Activated T-helper 9 cell treated with anti-CD3 and anti-CD28 coated beads, Interleukin-2, amount 50 U/mL, for 16 hours (primary cell): ENCODE measurements at places on chromosomes 7 and 10.

- DNase-seq, result peak; percentile 41
Measured at GRCh38 chr7:138903186-138903820, 77.9 kb downstream of the KIAA1549 start.

GRCh38 chr7:33872870-33873269 lies 32.5 kb upstream of the BMPER start:
- DNase-seq, result no peak

GRCh38 chr10:128710098-128710797 lies 584.0 kb upstream of the MKI67 start:
- DNase-seq, result no peak

- no peak for DNase-seq
Measured at GRCh38 chr10:72886621-72887020, 6.9 kb upstream of the OIT3 start.

- DNase-seq, result no peak
Measured at GRCh38 chr7:33757563-33758165, 147.7 kb upstream of the BMPER start.

- no peak for DNase-seq
Measured at GRCh38 chr7:66047426-66047825, 28.2 kb upstream of the ASL start.

- no peak for DNase-seq
Measured at GRCh38 chr7:110373416-110373815, 717.5 kb upstream of the LRRN3 start.

DNA sequence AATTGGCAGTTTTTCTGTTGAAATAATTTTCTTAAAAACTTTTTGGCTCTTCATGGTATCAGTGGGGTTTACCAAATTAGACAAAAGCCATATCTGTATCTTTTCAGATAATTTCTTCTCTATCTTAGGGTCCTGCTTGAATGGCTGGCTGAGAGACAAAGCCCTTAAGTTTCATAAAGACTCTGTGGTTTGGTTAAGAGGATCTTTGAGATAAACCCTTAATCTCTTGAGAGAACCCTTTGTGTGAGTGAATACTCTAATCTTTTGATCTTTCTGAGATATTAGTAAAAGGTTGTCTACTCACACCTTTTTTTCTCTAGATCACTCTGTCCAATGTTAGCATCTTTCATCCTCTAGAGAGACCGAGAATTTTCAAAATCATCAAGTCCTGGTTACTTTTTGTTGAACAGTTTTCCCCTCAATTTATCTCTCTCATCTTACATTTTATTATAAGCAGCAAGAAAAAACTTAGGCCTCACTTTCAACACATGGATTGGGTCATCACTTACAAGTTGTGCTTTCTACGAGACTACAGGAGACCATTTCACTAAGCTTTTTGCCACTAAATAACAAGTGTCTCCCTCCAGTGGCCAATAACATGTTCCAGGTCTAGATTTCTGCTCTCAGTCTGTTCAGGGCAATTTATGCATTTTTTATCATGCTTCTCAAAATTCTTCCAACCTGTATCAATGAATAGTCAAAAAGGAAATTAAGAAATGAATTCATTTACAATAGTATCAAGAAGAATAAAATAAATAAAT lies 28.4 kb downstream of the DNAJC9 start:
- DNase-seq, result no peak

DNA sequence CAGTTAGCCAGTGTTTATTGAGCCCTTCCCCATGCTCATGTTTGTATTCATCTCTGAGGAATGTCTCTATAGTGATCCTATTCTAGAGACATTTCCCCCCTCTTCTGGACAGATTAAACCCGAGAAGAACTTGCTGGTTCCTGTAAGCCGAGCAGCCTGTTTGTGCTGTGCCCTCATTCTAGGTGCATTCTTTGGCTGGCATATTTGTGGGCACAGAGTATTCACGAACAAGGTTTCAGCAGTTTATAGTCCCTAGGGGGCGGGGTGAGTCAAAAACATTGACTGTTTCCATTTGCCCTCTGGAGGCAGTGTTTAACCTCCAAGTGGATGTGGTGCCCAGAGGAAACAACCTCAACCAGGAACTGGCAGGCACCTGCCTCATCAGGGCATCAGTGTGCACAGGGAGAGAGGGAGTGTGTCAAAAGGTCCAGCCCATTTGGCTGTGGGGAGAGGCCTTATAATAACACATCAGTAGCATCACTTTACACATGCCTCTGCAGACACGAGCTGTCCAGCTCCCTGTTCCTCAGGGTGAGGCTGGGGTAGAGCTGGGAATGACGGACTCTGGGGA lies 273.3 kb upstream of the LRGUK start:
- no peak for DNase-seq

DNA sequence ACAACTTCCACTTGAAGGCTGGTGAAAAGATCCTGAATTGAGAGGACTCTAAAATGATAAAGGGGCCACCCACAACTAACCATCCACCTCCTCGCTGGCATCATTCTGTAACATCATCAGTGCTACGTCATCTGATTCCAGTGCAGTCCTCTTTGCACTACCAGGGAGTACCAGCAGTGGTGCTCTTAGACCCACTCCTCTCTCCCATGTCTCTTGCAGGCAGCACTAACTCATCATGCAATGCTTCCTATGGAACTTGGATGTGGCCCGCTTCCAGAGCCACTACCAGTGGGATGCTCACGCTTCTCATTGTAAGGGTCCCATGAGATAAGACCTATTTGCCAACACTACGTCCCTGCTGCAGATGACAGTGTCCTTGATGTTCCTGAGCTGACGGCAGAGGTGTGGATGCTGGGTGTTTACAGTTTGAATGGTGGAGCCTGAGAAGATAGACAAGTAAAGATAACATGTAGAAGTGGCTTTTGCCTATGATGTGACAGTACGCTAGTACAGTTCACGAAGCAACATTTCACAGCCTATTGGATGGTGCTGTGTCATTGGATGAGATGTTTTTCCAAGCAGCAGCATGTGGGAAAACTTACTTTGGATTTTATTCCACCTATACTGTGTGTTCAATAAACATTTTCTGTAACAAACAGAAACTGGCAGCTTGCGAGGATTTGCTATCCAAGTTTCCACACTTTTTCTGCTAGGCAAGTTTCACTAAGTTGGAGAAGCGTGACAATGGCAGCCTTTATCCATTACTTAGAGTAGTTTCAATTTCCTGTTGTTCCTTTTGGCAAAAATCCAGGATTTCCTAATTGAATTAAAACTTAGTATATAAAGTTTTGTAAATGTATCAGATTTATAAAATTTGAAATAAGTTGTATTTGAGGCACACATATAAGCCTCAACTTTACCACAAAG lies 35.8 kb upstream of the COBL start:
- no peak for DNase-seq

DNA sequence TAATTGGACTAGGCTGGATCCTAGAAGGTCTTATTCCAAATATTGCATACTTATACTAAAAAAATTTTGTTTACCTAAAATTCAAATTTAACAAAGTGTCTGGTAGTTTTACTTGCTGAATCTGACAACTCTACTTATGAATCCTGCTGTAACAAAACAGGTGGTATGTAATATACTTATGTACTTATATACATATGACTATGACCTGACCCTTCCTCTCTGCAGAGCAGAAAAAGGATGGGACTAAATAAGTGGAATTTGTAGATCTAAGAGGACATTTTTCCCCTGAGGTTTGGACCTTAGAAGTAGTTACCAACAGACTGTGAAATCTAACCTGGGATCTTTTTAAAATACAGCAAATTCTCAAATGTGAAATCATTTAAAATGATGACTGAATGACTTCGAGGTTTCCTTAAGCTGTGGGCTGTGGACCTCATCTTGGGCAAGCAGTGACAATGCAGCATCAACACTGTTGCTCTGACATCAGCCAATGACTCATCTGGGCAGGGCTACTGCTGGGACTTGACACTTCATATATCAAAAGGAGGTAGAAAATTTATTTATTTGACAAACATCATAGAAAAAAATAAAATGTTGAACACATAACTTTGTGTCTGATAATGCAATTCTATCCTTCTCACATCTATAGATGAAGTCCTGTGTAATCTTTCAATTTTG lies 73.6 kb downstream of the RELN start:
- DNase-seq, result no peak

GRCh38 chr10:32038777-32039176 lies 17.4 kb downstream of the KIF5B start:
- DNase-seq, result no peak

DNA sequence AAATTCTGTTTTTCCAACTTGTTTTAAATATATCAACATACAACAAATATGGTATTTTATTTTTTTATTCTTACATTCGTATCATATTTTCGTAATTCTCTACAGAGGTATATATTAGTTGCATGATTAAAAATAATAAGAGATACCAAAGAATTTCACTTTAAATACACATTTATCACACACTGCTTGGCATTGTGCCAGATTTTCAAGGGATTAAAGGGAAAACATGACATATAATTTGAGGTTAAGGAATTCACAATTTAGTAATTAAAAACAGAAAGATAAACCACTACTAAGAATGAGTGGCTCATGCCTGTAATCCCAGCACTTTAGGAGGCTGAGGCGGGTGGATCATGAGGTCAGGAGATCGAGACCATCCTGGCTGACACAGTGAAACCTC lies 484.7 kb upstream of the SORCS1 start:
- DNase-seq, result no peak

- no peak for DNase-seq
Measured at GRCh38 chr7:5012985-5013384, 32.7 kb upstream of the RBAK start.

DNA sequence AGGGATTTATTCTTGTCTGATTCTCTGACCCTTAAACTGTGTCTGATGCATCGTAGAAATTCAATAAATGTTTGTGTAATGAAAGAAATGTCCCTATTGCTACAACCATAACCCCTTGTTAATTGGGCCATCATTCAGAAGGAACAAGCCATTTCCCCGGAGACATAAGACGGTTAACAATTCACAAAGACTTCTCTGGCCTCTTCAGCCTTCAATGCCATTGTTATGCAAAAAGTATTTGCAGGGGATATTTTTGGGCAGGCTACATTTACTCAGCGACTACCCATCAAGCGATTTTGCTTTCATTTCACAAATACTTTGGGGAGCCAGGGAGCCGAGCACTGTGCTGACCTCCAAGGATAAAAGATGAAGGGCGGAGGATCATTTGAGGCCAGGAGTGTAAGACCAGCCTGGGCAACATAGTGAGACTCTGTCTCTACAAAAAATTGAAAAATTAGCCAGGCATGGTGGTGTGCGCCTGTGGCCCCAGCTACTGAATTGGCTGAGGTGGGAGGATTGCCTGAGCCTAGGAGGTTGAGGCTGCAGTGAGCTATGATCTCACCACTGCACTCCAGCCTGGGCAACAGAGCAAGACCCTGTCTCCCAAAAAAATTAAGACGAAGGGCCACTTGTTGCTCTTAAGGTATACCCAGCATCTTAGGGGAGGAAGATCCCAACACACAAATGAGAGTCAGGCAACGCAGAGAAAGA lies 20.0 kb upstream of the SDK1 start:
- no peak for DNase-seq

DNA sequence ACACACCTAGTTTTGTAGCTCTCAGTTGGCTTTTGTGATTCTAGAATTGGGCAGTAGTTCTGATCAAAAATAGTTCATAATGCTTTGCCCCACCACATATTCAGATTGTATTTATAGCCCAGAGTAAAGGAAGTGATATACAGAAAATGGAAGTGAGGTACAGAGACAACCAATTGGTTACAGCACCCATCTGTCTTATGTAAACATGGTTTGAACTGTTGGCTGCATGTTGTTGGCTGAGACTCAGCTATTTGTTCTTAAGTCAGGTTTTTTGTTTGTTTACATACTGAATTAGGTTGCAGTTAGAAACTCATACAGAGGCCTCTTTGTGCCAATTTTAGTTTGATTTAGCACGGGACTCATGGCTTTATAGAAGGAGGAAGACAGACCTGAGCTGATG lies 158.9 kb upstream of the GPR26 start:
- DNase-seq, result no peak

- no peak for DNase-seq
Measured at GRCh38 chr7:155594163-155594732, 47.9 kb upstream of the CNPY1 start.

- no peak for DNase-seq
Measured at GRCh38 chr10:42969909-42970308, 107.0 kb upstream of the RET start.

GRCh38 chr10:92091965-92092364 lies 168.4 kb downstream of the BTAF1 start:
- DNase-seq, result no peak

GRCh38 chr10:96043893-96044715 lies 721 bp downstream of the CCNJ start:
- peak; percentile 31 for DNase-seq

DNA sequence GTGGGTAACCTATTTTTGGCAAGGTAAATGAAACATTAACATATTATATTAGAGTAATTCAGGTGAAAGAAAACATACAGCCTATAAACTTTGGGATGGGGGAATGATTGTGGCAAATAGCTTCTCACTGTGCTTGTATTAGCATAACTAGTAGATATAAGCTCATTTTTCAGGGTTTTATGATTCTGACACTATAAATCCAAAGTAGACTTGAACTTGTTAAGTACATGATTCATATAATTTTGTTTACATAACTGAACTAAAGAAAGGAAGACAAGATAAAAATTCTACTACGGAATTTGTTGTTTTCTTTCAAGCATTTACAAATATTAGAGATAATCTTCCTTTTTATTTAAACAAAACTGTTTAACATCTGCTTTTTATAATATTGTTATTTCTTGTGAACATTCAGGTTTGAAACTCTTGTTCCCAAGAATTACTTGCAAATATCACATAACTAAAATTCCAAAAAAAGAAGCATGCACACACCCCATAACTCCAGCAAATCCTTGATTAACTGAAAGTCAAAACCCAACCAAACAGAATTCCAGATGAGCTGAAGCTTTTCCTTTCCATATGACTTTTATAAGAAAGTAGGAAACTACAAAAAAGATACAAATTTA lies 142.3 kb downstream of the JAZF1 start:
- no peak for DNase-seq

DNA sequence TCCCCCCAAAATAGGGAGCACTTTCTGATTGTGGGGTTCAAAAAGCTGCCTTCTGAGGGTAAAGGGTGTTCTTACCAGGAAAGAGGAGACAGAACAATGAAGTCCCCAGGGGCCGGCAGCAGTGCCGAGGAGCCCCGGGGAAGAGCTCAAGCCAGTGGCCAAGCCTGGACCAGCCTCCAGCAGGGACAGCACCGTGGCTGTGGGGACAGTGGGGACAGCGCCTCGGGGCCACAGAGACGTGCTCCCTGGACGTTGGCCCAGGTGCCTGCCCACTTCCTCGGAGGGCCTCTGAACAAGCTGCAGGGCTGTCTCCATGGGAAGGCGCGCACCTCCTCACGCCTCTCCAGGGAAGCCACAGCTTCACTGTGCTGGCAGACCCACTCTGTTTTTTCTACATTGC lies 312.6 kb downstream of the PTPRN2 start:
- DNase-seq, result no peak

GRCh38 chr10:57799625-57800024 lies 468.1 kb downstream of the IPMK start:
- no peak for DNase-seq

- DNase-seq, result no peak
Measured at GRCh38 chr7:37193087-37193774, 255.4 kb downstream of the ELMO1 start.
